ENCODE measurements at places on chromosomes 4 and X.

DNA sequence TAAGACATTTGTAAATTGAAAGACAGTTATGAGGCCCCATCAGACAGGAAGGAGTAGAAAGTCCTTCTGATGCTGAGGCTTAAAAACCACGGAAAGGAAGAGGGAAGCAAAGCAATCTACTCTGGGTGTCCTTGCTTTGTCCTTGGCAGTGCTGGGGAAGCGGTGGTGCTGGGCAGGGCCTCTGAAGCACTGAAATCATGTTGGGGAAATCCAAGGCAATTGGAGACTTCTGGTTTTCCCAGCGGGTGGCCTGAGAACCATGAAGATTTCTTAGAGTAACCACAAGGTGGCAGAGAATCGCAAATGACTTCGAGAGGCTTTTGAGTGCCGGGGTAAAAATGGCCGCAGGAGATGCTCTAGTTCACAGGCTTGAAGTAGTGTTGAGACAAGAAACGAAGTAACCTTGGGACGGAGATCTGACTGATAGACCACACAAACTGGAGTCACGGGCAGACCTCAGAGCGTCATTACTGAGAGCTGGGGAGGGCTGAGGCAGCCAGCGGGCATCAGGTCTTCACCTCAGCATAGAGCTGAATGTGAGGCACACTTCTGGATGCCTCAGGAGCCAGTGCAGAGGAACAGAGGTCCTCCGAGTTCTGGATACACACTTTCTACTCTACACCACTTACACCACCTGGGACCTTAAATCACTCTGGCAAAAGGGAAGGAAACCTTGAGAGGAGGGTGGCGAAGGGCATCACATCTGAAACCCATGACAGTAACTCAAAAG, 130.7 kb upstream of the GPRIN3 start:
- DNase-seq = no peak

GRCh38 chrX:49192722-49193328, 6.7 kb upstream of the PRICKLE3 start:
- DNase-seq = no peak

GRCh38 chr4:24256547-24256946, 327.8 kb downstream of the DHX15 start:
- no peak for DNase-seq

DNA sequence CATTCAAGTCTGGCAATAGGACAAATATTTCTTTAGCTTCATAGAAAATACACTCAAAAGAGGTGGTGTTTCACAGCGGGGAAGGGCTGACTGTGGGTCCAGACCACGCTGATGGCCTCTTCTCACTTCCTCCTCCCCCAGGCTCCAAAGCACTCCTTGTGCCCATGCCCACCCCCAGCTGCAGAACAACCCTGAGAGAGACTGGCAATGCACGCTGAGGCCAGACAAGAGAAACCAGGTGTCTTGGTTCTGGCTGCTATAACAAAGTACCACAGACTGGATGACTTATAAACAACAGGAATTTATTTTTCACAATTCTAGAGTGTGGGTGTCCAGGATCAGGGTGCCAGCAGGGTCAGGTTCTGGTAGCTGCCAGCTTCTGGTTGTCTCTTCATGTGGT, 386.1 kb downstream of the FBXW7 start:
- no peak for DNase-seq

- DNase-seq = no peak
Observed at GRCh38 chr4:58175024-58175423, 1064.8 kb upstream of the IGFBP7 start.

DNA sequence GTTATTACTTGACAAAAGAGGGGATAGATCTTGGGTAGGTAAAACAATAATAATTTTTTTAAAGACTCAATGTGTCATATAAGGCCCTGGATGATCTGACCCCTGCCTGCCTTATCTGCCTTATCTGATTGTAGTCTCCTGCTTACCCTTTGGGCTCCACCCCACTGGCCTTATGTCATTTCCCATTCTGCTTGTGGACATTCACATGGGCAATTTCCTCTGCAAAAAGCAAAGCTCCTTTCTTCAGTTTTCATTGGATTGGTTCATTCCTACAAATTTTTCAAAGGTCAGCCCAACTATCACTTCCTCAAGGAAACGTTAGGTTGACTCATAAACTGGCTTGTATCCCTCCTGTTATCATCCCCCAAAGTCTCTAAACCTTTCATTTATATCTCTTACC, 15.7 kb upstream of the TET2 start:
- DNase-seq = no peak

- DNase-seq = no peak
Observed at GRCh38 chr4:6546681-6547447, 28.1 kb upstream of the MAN2B2 start.

DNA sequence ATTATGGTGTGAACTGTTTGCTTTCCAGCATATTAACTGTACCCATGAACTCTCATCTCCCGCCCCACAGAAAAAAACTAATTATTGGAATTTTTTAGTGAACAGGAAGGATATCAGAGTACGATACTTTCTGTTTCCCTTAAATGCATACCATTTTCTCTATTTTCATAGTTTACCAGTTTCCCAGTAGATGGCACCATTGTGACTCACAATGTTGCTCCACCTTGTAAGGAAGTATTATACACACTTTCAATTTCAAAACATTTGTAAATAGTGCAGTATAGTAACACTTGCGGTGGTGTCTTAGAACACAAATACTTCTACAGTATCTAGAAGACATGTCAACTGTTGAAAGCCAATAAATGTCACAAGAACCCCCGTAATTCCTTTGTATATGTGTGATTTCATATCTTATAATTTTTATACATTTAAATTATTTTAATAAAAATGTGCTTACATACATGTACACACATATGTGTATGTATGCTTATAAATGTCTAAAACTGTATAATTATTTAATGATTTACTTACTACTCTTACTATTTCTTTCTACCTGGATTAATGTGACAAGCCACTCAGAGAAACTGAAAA, 167.3 kb downstream of the SLIT2 start:
- DNase-seq = peak; percentile 53

DNA sequence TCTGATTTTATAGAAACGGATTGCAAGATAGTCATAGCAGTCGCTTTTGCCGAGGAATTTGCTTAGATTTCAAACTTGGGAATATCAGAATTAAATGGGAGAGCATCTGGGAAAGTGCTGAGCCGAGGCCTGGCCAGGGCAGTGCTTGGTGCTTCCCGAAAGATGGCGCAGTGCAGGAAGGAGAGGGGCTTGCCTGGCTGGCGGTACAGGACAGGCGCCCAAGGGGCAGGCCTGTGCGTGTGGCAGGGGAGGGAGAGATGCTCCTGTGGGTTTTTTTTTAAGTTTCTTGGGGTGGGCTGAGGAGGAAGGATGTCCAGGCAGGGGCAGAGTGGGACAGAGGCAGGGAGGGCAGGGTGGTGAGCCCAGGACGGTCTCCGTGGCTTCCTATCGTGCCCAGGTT, 241.1 kb downstream of the AFAP1 start:
- no peak for DNase-seq

GRCh38 chr4:47413521-47413920, 50.0 kb downstream of the COMMD8 start:
- DNase-seq = no peak

DNA sequence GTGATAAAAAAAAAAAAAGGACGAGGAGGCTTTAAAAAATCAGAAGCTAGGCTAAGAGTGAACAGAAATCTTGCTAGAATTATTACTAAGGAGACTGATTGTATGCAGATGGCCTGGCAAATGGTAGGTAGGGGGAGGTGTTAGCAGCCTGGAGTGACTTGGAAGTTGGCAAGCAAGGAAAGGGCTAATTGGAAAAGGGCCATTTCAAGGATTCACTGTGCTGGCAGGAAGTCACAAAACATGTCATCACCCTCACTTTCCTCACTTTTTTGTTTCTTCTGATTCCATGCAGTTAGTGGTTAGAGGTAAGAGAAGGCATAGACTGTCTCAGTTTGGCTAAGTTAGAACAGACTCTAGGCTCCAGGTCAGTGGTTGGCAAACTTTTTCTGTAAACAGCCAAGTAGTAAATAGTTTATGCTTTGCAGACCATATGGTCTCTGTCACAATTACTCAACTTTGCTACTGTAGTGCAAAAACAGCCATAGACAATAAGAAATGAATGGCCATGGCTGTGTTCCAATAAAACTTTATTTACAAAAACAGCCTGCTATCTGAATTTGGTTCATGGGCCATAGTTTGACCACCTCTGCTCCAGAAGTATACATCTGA, 646.5 kb upstream of the ACTRT1 start:
- DNase-seq = no peak

GRCh38 chr4:68872643-68873502, 57.1 kb downstream of the UGT2B10 start:
- DNase-seq = no peak

DNA sequence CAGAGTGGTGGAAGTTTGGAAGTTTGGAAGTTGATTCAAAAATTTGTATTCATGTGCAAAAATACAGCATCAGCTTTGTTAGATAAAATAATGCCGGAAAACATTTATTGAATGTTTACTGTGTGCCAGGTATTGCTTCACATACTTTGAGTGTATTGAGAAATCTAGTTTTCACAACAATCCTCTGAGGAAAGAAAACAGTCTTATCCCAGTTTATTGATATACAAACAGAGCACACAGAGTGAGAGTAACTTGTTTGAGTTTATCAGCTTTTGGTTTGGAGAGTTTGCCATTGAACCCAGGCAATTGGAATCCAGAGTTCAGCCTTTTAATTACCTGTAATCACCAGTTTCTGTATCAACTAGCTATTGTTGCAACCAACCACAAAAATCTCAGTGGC, 127.2 kb upstream of the RPS6KA3 start:
- no peak for DNase-seq

DNA sequence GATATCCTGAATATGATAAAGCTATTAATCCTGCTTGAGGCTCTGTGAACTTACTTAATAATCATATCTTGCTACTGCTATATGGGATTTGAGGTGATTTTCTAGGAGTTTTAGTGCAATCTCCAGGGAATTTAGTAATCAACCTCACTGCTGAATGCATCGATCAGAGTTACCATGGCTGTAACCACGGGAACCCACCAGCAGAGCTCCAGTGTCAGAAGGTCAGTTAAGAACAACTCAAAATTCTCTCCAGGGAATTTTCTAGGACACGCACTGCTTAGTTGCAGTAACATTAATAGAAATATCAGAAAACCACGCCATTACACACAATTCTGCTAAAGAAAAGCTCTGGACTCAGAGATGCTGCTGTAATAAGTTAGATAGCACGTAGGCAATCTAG, 1477.2 kb upstream of the TENM3 start:
- DNase-seq = no peak

GRCh38 chrX:151006410-151007109, 23.4 kb downstream of the HMGB3 start:
- no peak for DNase-seq

GRCh38 chr4:169626331-169627282, 6.2 kb downstream of the CLCN3 start:
- DNase-seq = no peak

GRCh38 chrX:129116676-129117470, 406.4 kb downstream of the SMARCA1 start:
- DNase-seq = no peak

DNA sequence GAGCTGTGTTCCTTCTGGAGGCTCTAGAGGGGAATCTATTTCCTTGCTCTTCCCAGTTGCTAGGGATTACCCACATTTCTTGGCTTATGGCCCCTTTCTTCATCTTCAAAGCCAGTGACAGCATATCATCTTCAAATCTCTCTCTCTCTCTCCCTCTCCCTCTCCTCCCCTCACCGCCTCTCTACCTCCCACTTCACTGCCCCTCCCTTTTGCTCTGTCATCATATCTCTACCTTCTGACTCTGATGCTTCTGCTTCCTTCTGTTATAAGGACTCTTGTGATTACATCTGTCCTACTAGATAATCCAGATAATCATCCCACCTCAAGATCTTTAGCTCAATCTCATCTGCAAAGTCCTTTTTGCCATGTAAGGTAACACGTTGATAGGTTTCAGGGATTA, 93.1 kb upstream of the TEX13D start:
- no peak for DNase-seq

- DNase-seq = no peak
Observed at GRCh38 chrX:8822002-8822401, 20.8 kb upstream of the FAM9A start.

GRCh38 chrX:134886002-134886596, 104.7 kb upstream of the SMIM10 start:
- no peak for DNase-seq
